ENCODE measurements at places on chromosomes 16 and 17. TPM values are rescaled to one million over a fixed set of nuclear protein-coding genes. Genes with fewer than 3 reads are reported as not detected.

Gene ZNF200
- 12.5 TPM for total RNA-seq

Gene AP1G1
- total RNA-seq: 53.4 TPM

Gene GPS1
- 272 TPM for total RNA-seq

Gene NPIPB2
- 1.0 TPM for total RNA-seq

Gene CA7
- not detected for total RNA-seq

Gene OTOA
- 0.11 TPM for total RNA-seq

Gene ARHGAP23
- total RNA-seq: 21.7 TPM

Gene ASPA
- total RNA-seq: not detected
